ENCODE measurements at places on chromosomes 5 and 9.

DNA sequence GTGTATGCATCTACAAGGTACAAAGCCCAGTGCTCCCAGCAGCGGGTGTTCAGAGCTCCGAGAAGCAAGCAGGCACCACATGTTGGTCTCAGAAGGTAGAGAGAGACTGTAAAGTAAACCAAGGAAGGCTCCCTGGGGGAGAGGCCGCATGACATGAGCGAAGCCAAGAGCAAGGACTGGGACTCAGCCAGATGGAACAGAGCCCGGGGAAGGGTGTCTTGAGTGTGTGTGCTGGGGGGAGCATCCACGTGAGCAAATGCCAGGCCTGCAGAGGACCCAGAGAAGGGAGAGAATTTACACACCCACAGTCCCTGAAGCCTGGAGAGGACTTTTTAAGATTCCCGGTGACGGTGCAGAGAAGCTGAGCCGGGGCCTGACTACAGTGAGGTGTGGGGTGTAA is 15.2 kb upstream of the KCNIP1 start:
- no peak for DNase-seq

DNA sequence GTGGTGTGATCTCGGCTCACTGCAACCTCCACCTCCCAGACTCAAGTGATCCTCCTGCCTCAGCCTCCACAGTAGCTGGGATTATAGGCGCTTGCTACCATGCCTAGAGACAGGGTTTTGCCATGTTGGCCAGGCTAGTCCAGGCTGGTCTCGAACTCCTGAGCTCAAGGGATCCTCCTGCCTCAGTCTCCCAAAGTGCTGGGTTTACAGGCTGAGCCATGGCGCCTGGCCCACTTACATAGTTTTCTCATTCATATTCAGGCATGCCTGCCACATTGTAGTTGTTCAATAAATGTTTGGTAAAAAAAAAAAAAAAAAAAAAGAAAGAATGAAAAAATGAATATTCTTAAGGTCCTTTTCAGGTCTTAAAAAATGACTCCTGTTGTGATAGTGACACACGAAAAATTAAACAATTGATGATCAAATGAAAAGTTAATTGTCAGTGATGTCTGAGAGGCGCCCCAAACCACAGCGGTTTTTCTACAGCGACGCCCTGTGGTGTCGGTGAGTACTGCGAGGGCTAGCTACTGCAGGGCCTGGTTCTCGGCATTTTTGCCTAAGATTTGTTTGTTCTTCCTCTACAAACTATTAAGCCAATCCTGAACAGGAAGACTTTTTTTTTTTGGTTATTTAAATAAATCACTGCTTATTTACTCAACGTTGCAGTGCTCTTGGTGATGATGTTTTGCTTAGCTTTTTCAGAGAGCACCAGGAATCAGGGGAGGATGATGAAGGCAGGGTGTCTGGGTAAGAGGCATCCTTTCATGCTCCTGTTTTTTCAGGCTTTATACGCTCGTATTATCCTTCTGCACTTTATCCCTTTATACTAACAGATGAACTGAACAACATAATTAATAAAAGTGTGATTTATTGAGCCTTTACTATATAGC is 67.0 kb upstream of the DPYSL3 start:
- no peak for DNase-seq

- DNase-seq, result no peak
Observed at GRCh38 chr9:110659891-110660541, 8.6 kb upstream of the MUSK start.

DNA sequence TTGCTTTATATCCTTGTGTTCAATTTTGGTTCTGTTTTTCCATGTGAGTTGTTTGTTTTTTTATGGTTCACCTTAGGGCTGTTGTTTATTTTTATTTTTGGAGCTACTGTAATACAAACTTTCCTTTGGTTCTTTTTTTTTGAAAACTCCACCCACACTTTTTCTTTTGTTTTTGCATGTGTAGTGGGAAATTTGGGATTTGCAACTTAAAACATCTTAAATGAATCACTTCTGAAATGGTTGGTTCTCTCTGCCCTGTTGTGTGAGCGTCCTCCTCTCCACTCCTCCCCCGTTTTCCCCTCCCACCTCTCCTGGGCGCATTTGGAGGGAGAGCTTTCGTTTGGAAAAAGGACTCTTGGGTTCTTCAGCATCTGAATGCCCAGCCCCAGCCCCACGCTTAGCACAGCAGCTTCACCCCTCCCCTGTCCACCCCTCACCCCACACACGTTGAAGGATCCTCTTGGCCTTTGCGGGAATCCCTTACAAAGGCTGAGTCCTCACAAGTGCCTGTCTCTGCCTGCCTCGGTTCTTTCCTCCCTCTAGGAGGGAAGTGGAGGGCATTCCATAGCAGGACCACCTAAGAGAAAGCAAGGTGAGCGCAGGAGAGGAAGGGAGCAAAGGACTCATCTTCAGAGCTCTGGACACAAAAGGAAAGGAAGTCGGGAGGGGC is 67.2 kb downstream of the DMRT1 start:
- no peak for DNase-seq

DNA sequence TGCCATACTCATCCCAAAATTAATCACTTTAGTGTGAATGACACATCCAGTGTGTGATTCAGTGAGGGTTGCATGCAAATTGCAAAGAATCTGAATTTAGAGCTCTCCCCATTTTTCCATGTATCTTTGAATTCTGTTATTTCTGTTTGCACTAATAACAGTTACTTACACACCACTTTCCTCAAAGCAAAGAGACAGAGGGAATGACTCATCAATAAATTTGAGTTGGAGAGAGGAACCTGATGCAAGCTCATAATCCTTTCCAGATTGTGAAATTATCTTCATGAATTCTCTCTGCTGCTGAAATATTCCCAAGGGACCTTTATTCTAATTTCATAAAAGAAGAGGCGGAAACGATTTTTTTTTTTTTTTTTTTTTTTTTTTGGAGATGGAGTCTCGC is 204.8 kb downstream of the CDH9 start:
- no peak for DNase-seq

GRCh38 chr5:178114325-178115135 is 1.2 kb downstream of the N4BP3 start:
- peak; percentile 37 for DNase-seq

DNA sequence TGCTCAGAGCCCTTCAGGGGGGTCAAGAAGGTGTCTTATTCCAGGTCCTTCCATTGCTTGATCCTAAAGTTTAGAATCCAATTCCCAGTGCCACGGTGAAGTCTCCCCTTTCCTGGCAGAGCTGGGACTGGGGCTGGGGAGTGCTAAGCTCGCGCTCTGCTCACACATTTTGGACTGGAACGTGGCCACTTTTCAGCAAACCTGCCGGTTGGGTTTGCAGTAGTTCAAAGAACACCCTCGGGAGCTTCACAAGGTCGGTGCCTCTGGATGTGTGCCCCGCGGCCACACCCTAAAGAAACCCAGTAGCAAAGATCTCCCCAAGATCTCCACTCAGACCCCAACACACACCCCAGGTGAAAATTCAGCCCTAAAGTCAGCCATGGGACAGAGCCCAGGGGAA is at the start of gene C9orf152:
TSS of gene C9orf152 (minus strand) at position 129 of the 400 bp plus-strand sequence. CDS start 580 bp downstream, outside the sequence.
- DNase-seq, result no peak

GRCh38 chr9:134644725-134645606 is 3.4 kb downstream of the COL5A1 start:
- no peak for DNase-seq

DNA sequence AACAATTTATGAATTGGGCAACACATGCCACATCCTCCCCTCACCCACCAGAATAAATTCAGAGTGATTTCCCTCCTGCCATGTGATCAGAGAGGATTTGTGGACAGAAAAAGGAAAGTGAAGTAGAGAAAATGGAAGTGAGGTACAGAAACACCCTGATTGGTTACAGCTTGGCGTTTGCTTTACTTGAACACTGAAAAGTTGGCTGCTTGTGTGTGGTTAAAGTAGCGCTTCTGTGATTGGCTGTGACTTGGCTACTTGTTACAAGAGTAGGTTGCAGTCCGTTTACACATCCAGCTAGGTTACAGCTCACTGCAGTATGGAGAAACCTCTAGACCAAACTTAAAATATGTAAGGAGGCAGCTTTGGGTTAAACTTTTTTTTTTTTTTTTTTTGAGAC is 205.2 kb upstream of the ZNF608 start:
- DNase-seq, result no peak

- no peak for DNase-seq
Observed at GRCh38 chr9:115034801-115035200, 83.2 kb downstream of the TNC start.

DNA sequence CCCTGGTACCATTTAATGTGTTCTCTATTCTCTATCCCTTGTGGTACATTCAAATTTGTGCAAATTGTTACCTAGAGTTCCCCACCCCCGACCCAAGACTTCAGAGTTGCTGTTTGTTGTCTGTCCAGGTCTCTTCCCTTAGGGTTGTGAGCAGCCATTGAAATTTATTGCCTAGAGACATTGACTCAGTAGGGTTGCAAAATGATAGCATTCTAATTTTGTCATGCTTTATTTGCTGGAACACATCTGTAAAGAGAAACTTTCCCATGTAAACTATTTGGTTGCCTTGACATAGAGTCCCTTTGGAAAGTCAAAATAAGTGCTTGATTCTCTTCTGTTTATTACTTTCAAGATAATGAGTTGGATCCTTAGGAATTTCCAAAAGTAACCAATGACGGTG is 91.7 kb upstream of the KLF9 start:
- DNase-seq, result no peak

- DNase-seq, result no peak
Observed at GRCh38 chr9:6545017-6545691, 100.4 kb downstream of the GLDC start.

- DNase-seq, result no peak
Observed at GRCh38 chr5:10600626-10601245, 36.9 kb downstream of the ANKRD33B start.

GRCh38 chr5:154366353-154366752 is 79.4 kb upstream of the SAP30L start:
- DNase-seq, result no peak

- DNase-seq, result no peak
Observed at GRCh38 chr5:96175090-96175489, 213.4 kb upstream of the ELL2 start.

- no peak for DNase-seq
Observed at GRCh38 chr5:75524071-75524470, 12.4 kb downstream of the POLK start.

DNA sequence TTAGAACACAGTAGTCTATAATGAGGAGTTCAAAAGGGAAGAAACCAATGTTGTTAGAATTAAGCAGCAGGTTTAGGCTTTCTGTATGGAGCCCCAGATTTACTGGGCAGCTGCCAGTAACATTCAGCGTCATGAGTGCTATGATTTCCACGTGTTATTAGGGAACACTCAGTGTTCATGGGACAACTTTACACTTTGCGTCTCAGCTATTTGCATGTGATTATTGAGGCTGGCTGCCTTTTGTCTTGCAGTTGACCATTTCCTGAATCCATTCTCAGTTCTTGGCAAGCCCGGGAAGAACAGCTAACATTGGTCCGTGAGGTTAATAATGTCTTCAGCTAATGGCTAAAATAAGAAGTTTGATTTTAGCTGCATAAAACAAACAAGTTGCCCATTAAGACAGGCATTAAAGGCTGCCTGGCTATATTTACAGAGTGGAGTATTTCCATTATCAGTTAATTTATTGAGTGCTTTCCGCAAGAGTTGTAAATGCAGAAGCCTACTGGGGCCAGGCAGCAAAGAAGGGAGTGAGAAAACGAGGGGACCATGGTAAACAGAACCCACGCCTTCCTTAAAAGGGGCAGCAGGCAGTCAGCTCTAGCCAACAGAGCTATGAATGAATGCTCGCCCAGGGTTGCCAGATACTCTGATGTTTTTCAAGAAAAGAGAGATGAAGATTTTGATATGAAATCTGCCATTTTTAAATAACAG is 120.9 kb downstream of the PIP5K1B start:
- DNase-seq, result no peak

- DNase-seq, result no peak
Observed at GRCh38 chr9:27626244-27627187, 53.2 kb upstream of the C9orf72 start.

GRCh38 chr5:2749514-2750025 is 1.9 kb downstream of the IRX2 start:
- no peak for DNase-seq

GRCh38 chr9:121974421-121974820 is 118.7 kb downstream of the TTLL11 start:
- DNase-seq, result no peak

DNA sequence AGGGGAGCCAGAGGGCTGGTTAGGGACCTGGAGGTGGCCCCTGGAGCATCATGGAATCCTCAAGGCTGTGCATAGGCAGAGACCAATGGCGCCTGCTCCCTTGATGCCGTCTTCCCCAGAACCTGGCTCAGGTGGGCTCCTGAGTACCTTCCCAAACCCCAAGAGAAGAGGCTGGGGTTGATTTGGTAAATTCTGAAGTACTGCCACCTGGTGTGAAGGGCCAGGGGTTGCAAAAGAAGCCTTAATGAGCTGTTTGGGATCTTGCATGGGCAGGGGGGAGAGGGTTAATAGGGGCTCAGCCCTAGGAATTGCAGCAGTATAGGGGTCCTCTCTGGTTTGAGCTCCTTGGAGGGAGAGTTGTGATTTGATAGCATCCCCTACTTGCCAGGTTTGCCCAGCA is 52.1 kb downstream of the CYSTM1 start:
- DNase-seq, result no peak

DNA sequence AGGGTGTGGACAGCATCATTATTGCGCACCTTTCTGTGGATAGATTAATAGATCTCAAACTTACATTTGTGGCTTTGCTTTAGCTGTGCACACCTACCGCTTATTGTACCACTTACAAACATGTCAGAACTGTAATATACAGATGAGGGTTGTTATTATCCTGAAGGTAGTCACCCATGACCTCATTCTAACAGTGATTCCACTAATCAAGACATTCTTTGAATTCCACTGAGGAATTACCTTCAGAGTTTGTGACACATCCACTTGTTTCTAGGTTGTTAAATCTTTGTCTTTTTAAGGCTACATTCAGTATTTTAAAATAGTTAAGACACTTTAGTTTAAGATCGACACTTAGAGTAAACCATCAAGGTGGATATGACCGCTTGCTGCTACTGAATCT is 7.8 kb downstream of the KCNV2 start:
- no peak for DNase-seq

GRCh38 chr5:154701181-154701580 is 54.0 kb upstream of the LARP1 start:
- DNase-seq, result no peak

DNA sequence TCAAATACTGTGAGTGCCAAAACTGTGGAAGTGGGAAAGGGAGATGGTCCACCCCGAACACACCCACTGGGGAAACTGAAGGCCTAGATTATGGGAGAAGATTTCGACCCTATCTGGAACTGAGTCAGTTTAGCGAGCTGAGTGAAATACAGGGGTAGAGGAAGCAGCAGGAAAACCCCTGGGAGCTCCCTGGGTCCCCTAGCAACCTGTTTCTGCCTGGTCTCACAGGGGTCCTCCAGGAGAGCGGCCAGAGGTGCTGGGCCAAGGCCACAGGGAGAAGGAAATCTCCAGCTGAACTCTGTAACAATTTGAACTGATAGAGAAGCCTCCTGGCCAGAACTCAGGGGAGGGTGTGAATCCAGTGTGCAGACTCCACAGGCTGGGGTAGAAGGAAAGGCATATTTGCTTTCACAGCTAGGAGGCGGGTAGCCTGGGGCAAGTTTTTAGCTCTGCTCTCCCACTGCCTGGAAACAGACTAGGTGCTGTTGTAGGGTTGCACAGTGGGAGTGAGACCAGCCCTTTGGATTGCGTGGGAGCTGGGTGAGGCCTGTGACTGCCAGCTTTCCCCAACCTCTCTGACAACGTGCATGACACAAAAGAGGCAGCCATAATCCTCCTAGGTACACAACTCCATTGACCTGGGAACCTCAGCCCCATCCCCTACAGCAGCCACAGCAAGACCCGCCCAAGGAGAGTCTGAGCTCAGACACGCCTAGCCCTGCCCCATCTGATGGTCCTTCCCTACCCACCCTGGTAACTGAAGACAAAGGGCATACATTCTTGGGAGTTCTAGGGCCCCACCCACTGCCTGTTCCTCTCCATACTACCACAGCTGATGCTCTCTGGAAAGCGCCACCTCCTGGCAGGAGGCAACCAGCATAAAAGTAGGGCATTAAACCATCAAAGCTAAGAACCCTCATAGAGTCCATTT is 78.8 kb upstream of the GPBP1 start:
- DNase-seq, result peak; percentile 12

Measured in T-helper 1 cell (primary cell).